ENCODE measurements at places on chromosomes 16 and 17.

- DNase-seq: no peak
Observed at GRCh38 chr16:76940251-76940650, 250.7 kb upstream of the MON1B start.

DNA sequence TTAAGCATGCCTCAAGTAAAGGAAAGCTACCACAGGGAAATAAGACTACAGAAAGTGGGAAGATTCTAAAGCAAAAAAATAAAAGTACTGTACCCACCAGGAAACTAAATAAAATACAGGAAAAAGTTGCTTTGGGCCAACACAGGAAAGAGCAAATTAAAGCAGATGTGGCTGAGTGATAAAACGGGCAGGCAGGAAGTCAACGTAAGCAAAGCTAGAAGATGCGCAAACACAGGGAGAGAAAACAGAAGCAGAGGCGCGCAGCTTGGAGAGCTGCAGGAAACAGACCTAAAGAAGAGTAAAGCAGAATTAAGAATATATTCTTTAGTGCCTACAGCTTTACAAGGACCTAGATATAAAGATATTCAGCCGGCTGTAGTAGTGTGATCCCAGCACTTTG, 21.7 kb downstream of the USP36 start:
- no peak for DNase-seq

DNA sequence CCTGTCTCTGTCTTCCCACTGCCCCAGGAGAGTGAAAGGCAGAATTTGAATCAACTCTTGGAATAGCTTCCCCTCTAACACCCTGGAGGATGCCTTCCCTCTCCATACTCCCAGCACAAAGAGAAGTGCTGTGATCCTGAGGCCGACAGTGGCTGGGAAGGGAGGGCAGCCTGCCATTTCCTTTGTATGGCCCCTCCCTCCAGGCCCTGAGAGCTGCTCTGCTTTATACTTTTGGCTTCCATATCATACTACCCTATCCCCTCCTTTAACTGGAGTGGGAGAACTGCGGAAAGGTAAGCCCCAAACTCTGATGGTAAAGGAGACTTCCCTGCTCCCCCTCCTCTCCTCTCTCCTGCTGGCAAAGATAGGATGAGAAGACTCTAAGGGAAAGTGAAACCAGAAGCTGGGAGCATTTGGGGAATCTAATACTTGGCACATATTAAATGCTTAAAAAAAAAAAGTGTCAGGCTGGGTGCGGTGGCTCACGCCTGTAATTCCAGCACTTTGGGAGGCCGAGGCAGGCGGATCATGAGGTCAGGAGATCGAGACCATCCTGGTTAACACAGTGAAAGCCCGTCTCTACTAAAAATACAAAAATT, 4.1 kb upstream of the MED24 start:
- DNase-seq: no peak

DNA sequence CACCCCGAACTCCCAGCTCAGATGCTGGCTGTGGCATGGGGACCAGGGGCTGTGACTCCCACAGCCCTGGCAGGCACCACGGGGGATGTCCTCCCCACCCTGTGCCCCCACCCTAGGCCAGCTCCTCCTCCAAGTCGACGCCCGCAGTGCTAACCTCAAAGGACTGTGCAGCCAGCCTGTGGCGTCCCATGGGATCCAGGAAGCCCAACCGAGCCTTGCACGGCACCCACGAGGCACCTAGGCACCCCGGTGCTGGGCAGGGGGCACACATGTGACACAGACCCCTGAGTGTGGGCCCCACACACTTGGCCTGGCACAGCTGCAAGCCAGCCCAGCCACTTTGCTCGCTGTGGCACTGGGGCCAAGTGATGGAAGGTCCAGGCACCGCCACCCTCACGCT, 3.9 kb downstream of the GCGR start:
- DNase-seq: no peak

DNA sequence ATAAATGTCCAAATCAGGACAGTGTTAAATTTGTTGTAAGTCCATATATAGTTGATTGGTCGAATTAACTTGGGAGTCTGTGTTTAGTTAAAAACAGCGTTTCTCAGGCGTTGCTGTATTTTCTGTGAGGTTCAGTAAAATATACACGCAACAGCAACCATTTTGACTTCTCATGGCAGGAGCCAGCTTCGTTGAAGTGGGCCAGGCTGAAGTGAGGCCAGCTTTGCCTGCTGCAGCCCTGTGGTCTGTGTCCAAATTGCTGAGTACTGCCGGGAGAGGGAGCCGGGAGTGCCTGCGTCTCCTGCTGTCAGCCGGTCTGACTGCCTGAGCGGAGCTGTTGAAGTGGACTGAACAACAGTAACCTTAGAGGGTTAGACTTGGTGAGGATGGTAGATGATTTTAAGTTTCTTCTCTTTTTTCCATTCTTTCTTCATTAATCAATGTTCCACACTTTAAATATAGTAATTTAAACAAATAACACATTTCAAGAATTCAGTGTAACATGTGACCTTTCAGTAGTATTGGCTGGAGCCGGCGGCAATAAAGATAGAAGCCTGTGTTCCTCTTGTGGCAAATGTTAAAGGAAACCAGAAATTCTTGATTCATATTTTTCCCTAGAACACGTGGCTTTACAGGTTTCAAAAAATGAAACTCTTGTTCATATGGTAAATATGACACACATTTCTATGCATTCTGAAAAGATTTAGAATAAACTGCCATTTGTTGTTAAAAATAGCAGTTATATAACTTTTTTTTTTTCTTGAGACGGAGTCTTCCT, 37.0 kb upstream of the ZNF750 start:
- no peak for DNase-seq

DNA sequence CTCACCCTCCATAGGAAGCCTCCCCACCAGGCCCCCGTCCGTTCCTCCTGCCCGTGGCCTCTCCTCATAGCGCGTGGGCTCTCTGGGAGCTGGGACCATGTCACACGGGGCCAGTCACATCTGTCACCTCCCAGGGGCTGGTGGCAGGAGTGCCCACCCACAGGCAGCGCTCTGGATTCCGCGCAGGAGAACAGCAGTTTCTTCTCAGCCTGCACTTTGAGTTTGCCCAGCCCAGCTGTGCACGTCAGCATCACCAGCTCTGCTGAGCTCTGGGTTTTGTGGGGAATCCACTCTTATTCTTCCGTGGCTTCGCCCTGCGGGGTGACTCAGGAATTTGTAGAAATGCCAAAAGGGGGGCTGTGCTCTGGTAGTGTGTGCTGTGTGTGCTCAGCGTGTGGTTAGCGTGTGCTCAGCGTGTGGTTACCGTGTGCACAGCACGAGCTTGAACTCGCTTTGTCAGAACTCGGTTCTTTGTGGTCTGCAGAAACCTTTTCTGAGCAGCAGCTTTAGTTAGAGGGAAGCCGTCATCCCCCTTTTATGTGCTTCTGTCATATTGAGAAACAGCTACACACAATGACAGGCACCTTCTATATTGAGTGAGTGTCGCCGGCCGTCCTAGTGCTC, 3.2 kb downstream of the ACSF3 start:
- peak; percentile 44 for DNase-seq

DNA sequence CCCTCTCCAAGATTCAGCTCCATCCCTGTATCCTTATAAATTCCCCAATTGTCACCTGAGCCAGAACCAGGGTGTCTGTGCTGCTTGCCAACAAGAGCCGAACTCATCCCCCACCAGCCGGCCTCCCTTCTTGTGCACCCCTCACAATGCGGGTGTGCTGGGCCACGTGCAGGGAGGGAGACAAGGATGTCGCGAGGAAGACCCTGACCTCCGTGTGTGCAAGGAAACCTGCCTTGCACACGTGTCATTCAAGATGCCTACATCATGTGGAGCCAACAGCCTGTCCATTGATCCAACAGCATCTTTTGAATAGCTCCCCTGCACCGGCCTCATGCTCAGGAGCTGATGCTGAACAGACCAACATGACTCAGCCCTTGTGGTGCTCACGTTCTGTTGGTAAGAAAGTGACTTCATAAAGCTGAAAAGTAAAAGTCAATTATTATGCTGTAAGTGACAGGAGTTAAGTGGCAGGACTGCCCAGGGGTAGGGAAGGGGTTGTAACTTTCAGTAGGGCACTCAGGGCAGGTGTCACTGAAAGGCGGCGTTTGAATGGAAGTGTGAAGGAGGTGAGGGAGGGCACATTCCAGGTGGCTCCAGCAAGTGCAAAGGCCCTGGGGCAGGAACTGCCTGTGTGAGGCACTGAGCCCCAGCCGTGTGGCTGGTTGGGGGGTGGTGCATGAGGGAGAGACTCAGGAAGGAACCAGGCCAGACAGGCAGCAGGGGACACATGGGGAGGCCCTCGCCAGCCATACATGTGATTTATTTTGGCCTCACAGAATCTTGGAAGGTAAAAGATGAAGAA, 302.2 kb downstream of the FOXL1 start:
- DNase-seq: no peak

- DNase-seq: no peak
Observed at GRCh38 chr16:26717826-26718225, 348.9 kb upstream of the C16orf82 start.

- DNase-seq: no peak
Observed at GRCh38 chr17:59074494-59074893, 32.2 kb downstream of the TRIM37 start.

DNA sequence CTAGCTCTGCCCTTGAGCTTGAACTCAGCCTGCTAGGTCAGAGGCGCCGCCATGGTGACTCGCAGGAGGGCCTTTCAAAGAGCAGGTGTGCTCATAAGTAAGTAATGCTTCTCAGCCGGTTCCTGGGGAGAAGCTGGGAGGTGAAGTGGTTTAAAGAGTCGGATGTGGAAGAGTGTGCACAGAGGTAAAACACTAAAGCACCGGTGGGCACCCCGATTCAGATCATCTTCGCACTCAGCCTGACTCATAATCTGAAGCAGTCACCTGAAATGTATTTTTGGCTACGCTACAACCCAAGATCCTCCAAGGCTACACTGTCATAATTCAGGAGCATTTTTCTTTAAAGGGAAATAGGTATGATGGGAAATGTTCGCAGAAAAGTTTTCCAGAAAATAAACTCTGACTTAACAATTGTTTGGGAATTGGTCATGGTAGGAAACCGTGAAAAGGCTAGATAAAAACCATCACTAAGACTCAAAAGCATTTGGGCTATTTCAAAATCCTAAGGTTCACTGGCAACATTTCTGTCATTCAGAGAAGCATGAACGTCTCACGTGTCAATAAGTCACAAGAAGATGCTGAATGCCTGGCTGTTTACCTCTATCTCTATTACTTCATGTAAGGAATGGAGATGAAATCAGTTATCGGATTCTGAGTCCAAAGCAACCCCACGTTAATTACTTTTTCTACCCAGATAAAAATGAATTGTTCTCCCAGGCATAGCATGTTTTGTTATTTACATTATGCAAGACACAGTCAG, 17.8 kb downstream of the CDH8 start:
- no peak for DNase-seq

GRCh38 chr16:3835089-3835602, 45.4 kb downstream of the CREBBP start:
- no peak for DNase-seq

DNA sequence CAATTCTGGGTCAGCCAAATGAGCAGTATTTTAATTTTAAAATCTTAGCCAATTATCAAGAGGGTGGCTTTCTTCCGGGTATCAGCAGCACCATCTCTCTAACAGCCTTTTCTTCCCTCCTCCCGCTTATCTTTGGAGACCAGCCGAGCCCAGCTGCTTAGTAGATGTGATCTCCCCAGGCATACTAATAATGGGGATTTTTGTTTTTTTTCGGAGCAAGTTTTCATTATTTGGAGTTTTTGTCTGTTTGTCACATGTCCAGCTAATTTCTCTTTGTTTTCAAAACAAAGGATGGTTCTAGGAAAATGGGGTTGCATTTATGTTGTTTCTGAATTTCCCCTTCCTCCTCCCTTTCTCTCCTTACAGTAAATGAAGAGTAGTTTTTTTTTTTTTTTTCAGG, 170.5 kb upstream of the MPHOSPH6 start:
- DNase-seq: no peak

DNA sequence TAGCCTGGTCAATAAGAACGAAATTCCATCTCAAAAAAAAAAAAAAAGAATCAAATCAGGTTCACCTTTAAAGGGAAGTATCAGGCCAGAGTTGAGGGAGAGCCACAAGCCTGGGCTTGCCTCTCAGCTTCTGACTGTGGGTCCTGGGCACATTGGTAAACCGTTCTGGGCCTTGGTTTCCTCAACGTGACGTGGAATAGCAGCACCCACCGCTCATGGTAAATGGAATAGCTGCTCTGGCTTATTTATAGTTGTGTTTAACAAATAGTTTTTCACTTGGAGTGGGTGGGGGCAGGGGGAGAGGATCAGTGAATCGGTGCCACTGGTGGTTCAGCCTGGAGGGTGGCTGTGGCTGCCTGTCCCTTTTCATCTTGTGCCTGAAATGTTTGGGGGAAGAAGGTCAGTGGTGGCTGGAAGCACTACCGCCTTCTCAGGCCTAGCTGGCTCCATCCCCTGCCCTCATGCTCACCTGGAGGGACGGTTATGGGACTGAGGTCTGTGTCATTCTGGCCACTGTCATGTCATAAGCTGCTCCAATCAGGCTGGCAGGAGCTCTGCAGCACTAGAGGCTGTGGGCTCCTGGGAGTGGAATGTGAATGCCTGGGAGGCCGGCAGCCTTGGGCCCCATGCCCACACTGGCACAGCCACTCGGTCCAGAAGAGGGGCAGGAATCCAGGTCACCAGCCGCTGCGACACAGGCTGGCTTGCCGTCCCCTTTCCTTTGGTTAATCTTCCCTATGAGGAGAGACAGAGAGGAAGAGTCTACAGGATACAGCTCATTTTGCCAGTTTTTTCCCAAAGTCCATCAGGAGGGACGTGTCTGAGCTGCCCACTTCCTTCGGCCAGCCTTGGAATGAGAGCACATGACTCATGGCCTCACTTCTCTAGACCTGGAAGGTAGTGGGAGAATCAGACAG, 27.0 kb downstream of the CCR7 start:
- DNase-seq: no peak

- no peak for DNase-seq
Observed at GRCh38 chr17:39663688-39664580, 1.2 kb upstream of the TCAP start.

GRCh38 chr16:1763521-1764511, 7.5 kb downstream of the NME3 start:
- DNase-seq: no peak

GRCh38 chr17:2871205-2871604, 75.0 kb downstream of the RAP1GAP2 start:
- DNase-seq: no peak

DNA sequence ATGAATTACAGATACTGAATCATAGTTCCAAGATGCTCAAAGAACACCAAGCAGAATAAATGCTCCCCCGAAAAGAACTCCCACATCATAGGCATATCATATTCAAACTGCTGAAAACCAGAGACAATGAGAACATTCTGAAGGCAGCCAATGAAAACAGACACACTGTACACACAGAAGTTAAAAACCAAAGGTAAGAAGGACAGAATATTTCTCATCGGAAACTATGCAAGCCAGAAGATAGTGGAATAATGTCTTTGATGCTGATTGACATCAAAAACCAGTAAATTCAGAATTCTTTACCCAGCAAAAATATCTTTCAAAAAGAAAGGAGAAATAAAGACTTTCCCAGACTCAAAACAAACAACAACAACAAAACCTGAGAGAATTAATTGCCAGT, 73.8 kb upstream of the IRX5 start:
- DNase-seq: no peak

GRCh38 chr17:45276031-45276430, 14.1 kb upstream of the SPATA32 start:
- DNase-seq: no peak

GRCh38 chr17:58318627-58319172, 9.9 kb downstream of the TSPOAP1 start:
- no peak for DNase-seq

- DNase-seq: no peak
Observed at GRCh38 chr16:76837872-76838271, 353.1 kb upstream of the MON1B start.

- DNase-seq: no peak
Observed at GRCh38 chr17:68579194-68579927, 21.8 kb downstream of the FAM20A start.

GRCh38 chr17:49035470-49036269, 38.5 kb downstream of the IGF2BP1 start:
- DNase-seq: peak; percentile 17

GRCh38 chr16:13478991-13479390, 441.0 kb upstream of the ERCC4 start:
- DNase-seq: no peak

Data from stimulated activated CD4-positive, alpha-beta T cell treated with anti-CD3 and anti-CD28 coated beads, Interleukin-4, amount 100 ng/mL, for 48 hours (primary cell).